ENCODE measurements at places on chromosomes 2 and 18. TPM values are rescaled to one million over a fixed set of nuclear protein-coding genes. Genes with fewer than 3 reads are reported as not detected.

The STK11IP gene
- 22.8 TPM for total RNA-seq

The KCNG3 gene
- total RNA-seq, result not detected

The DQX1 gene
- under 0.01 TPM for total RNA-seq

The RFX8 gene
- 36.7 TPM for total RNA-seq

All from smooth muscle cell of trachea (primary cell).